ENCODE measurements at places on chromosomes 12 and 14. TPM values are rescaled to one million over a fixed set of nuclear protein-coding genes. Genes with fewer than 3 reads are reported as not detected.

- no peaks in the 10 kb centered on the region for H3K36me3 ChIP-seq
- H3K4me1 ChIP-seq, result no peaks in the 10 kb centered on the region
- no peak overlapping the region for H3K27ac ChIP-seq
- H3K27me3 ChIP-seq, result no peaks in the 10 kb centered on the region
Observed at GRCh38 chr12:90515199-90516175, 439.5 kb downstream of the CCER1 start.

DNA sequence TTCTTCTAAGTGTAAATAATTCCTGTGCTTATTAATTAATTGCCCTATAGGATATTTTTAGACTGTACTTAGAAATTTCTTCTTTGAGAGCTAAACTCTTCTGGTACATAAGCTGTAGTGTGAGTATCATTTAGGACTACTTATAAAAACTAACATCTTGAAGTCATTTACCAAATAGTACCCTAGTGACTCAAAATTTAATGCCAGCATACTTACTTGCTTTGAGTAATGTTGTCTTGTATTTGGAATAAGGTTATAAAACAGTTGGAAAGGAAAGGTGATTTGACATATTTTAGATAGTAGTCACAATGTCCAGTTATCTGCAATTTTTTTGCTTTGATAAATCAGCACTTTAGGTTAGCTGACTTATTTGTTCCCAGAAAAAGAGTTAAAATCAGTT, 39.1 kb downstream of the SPATA7 start:
- no peaks in the 10 kb centered on the region for H3K4me1 ChIP-seq
- no peaks in the 10 kb centered on the region for H3K36me3 ChIP-seq
- H3K27ac ChIP-seq, result no peak overlapping the region
- H3K27me3 ChIP-seq, result no peaks in the 10 kb centered on the region

- no peak for DNase-seq
- H3K4me1 ChIP-seq, result peaks cover 41% of the 10 kb centered on the region
- H3K4me3 ChIP-seq, result no peak overlapping the region
- H3K27ac ChIP-seq, result no peak overlapping the region
- no peaks in the 10 kb centered on the region for H3K27me3 ChIP-seq
- H3K36me3 ChIP-seq, result no peaks in the 10 kb centered on the region
Observed at GRCh38 chr14:32080001-32080510, 3.0 kb downstream of the ARHGAP5 start.

DNA sequence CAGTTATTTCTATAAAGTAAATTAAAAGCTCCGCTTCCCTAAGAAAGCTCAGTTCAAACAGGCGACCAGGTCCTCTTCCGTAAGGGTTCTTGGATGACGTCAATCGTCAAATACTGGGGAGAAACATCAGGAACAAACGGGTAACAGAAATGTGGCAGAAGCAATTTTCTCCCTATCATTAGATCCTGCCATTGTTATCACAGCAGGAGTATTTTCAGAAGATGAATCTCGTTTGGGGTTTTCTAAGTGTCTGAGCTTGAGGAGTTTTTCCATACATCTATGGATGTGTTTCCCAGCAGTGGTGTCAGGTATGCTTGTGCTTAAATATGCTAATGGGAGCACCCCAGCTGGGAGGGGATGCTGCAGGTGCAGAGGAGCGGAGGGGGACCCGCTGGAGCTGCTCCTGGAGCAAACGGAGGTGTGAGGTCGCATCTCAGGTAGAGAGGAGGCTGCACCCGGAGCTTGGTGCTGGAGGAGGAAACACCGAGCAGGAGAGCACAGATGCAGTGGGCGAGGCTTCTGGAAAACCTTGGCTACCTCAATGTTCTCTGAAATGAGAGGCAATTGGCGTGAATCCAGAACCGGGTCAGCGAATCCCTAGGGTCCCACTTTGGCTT, 795.5 kb downstream of the AACS start:
- H3K36me3 ChIP-seq, result no peaks in the 10 kb centered on the region
- no peak for DNase-seq
- no peaks in the 10 kb centered on the region for H3K27me3 ChIP-seq
- no peak overlapping the region for H3K27ac ChIP-seq

DNA sequence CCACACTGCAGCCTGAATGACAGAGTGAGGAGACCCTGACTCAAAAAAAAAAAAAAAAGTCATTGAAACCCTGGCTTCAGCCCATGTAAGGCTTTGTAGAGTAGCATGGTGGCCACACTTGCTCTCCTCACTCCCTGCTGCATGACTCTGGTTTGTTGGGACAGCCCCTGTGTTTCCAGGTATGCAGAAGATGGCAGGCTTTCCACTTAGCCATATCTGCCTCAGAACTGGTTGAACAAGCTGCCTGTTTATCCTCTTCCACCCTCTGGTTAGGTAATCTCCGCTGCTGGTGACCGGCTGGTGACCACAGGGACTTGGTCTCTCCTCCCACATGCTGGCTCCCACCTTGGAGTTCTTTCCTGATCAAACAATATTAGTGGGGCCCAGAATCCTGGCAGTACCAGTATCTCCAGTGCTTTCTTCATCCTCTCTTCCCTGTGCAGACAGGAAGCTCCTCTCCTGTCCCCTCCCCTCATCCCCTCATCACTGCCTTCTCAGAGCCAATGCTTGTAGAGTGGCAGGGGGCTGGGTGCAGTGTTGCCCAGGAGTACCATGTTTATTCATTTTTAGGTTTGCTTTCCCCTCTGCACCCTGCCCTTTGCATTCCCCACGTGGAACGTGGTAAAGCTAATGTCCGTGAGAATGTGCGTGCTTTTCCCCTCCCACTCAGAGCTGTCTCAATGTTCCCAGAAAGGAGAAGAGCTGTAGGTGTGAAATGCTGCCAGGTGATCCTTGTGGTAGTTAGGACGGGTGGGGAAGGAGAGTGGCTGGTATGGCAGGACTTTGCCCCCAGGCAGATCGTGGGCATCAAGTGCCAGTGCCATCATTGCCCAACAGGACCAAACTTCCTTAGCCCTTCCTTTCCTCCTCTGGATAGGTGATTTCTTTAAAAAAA, 11.3 kb downstream of the ABHD12B start:
- H3K27ac ChIP-seq, result no peak overlapping the region
- H3K27me3 ChIP-seq, result no peaks in the 10 kb centered on the region
- H3K36me3 ChIP-seq, result no peaks in the 10 kb centered on the region

DNA sequence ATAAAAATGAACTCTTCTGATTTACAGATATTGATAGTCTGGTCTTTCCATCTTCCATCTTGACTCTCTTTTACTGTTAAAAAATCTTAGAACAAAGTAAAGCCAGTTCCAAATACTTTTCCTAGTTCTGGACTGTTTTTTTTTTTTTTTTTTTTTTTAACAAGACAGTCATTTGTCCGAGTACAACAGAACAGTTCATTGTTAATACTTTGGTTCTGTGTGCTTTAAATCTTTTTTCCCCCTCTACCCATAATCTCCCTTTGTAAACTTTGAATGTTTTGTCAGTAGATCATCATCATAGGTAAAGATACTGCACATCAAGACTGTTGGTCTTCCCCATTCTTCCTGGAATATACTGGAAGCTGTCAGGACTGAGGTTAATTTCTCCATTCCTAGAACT, 38.0 kb downstream of the ADIPOR2 start:
- H3K4me3 ChIP-seq, result no peak overlapping the region
- H3K27ac ChIP-seq, result no peak overlapping the region
- no peaks in the 10 kb centered on the region for H3K4me1 ChIP-seq
- H3K27me3 ChIP-seq, result no peaks in the 10 kb centered on the region
- H3K36me3 ChIP-seq, result no peaks in the 10 kb centered on the region
- no peak for DNase-seq

DNA sequence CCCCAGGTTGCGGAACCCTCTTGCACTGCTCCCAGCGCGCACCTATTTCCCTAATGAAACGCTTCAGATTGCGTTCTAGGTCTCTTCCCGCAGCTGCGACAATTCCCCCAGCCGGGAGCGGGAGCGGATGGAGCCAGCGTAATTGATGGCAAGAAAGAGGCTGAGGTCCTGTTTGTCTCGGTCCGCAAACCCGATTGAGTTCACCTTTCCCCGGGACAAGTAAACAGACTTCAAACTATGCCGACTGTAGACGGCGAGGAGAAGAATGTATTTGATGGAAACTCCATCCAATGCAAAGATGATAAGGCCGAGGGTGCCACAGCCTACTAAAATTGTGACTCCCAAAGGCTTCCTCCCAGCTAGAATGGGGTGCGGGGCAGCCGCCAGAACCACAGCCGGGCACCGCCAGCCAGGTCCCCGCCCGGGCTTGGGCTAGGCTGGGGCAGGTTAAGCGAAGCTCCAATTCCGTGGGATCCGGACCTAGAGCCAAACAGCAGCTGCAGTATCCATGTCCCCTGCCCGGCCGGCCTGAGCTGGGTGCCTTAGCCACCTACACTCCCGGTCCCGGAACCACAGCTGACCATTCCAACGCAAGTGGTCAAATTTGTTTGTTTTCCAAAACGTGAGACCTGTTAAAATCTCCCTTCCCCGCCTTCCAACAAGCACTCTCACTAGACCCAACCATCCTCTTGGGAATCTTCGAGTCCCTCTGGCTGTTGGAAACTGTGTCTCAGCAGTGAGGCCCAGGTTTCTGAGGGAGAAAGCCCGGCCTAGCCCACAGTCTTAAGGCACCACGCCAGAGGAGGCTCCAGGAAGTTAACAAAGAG, 5.5 kb downstream of the NKX2-1 start:
- no peak overlapping the region for H3K27ac ChIP-seq
- peaks cover 19% of the 10 kb centered on the region for H3K27me3 ChIP-seq
- no peak for DNase-seq
- peaks cover 2% of the 10 kb centered on the region for H3K4me1 ChIP-seq
- no peaks in the 10 kb centered on the region for H3K36me3 ChIP-seq
- no peak overlapping the region for H3K4me3 ChIP-seq

DNA sequence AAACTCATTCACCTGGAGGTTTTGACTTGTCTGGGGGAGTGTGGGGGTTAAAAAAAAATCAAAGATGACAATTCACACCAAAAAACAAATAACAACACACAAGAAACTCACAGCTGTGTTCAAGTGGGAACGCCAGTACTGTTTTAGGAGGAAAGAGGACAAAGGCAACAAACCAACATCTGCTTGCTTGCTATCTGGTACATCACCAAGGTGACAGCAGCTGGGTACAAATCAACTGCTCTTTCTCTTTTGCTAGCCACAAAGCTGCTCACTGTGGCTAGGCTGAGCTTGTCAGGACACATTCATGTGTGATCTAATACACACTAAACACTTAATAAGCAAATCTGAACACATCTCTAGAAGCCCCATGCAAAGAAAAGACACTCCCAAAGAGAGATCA, 128.0 kb upstream of the RAP1B start:
- no peak overlapping the region for H3K4me3 ChIP-seq
- no peaks in the 10 kb centered on the region for H3K27me3 ChIP-seq
- H3K36me3 ChIP-seq, result no peaks in the 10 kb centered on the region

DNA sequence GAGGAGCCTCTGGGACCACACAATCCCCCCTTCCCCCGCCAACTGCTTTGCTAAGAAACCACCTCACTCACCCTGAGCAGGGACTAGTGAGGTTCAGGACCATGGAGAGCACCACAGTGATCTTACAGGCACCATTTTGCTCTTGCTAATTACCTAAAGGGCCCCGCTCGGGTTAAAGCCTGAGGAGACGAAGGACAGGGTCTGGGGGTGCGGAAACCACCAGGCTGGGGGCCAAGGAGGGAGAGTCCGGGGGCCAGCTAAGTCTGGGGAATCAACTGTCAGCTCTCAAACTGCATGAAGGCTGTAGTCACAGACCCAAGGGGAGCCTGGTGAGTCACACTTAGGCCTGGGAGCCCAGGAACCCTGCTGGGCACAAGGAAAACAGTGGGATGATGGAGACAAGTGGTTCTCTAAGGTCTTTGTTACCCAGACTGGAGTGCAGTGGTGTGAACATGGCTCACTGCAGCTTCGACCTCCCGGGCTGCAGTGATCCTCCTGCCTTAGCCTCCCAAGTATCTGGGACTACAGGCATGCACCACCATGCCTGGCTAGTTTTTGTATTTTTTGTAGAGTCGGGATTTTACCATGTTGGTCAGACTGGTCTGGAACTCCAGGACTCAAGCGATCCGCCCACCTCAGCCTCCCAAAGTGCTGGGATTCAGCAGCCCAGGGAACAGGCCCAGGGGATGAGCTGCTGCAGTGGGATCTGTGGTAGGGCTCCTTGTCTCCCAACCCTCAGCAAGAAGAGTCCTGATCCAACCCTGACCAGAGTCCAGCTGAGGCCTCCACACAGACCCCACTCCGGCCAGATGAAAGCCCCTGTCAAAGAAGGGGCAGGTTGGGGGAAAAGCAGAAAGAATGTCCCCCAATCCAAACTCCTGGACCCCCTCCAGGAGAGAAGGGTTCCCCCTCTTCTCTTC, 98.8 kb downstream of the CALM1 start:
- no peak overlapping the region for H3K4me3 ChIP-seq
- no peak for DNase-seq

- H3K27me3 ChIP-seq, result no peaks in the 10 kb centered on the region
- peaks cover 21% of the 10 kb centered on the region for H3K4me1 ChIP-seq
- no peak overlapping the region for H3K4me3 ChIP-seq
- no peak overlapping the region for H3K27ac ChIP-seq
Observed at GRCh38 chr14:54674046-54674741, 107.3 kb downstream of the SAMD4A start.

DNA sequence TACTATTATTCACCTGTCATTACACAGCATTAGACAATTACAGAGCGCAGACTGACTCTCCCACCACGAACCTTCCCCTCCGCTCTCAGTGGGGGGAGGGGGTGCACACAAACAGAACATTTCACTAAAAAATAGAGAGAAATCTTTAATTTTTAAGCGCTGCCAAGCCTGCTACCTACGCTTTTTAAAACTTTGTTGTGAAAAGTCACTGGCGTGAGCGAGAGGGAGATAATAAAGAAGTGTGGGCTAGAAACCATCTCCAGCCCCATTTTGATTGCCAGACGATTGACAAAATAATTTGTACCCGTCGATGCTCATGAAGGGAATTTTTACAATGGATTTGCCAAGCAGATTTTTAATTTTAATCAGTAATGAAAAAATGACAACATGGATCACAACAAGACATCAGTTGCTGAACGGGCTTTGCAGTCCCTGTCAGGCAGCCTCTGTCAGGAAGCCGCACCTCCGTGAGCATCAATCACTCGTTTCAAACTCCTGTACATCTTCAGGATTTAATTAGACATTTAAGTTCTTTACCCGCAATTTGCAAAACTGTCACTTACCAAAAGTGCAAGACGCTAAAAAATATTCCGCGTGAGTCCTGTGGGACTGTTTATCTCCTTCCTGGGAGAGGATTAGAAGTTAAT, 209.1 kb downstream of the BCL11B start:
- H3K27me3 ChIP-seq, result no peaks in the 10 kb centered on the region
- no peak overlapping the region for H3K4me3 ChIP-seq
- no peaks in the 10 kb centered on the region for H3K4me1 ChIP-seq
- H3K36me3 ChIP-seq, result no peaks in the 10 kb centered on the region

DNA sequence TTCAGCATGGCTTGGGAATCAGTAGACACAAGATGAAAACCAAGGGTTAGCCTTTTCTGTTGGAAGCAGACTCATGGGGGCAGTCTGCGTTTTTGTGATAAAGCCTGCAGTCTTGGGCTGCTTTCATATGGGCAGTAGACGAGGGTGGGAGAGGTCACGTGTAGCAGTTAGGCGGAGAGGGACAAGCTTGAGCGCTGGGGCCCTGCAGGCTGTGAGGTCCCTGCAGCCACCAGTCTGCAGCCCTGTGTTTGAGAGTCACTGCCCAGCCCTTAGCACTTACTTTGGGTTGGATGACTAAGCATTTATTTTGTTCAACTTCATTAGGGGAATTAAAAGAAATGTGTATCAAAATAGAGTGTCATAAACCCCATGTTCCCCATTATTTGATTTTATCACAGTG, 37.2 kb downstream of the EP400 start:
- H3K27me3 ChIP-seq, result no peaks in the 10 kb centered on the region
- no peak overlapping the region for H3K4me3 ChIP-seq
- H3K4me1 ChIP-seq, result no peaks in the 10 kb centered on the region
- DNase-seq, result no peak

FAM181A gene
- total RNA-seq, result not detected

SDR39U1 gene
- total RNA-seq, result 61.8 TPM

SLC10A1 gene
- total RNA-seq, result not detected

SCNN1A gene
- total RNA-seq, result 118 TPM

ST8SIA1 gene
- total RNA-seq, result not detected

LALBA gene
- not detected for total RNA-seq

KRT83 gene
- not detected for total RNA-seq

PZP gene
- not detected for total RNA-seq

LMO3 gene
- total RNA-seq, result 0.34 TPM
